ENCODE measurements at places on chromosomes 2 and 18. TPM values are rescaled to one million over a fixed set of nuclear protein-coding genes. Genes with fewer than 3 reads are reported as not detected.

The FLACC1 gene
- polyA plus RNA-seq, result 0.34 TPM

The APCDD1 gene
- polyA plus RNA-seq, result 0.30 TPM

The KATNAL2 gene
- polyA plus RNA-seq, result 4.6 TPM

The STARD6 gene
- polyA plus RNA-seq, result not detected

The EPG5 gene
- 22.6 TPM for polyA plus RNA-seq

The TSPYL6 gene
- polyA plus RNA-seq, result not detected

The CAPN14 gene
- not detected for polyA plus RNA-seq

The CD8B2 gene
- not detected for polyA plus RNA-seq

The MPHOSPH10 gene
- 26.6 TPM for polyA plus RNA-seq

DNA sequence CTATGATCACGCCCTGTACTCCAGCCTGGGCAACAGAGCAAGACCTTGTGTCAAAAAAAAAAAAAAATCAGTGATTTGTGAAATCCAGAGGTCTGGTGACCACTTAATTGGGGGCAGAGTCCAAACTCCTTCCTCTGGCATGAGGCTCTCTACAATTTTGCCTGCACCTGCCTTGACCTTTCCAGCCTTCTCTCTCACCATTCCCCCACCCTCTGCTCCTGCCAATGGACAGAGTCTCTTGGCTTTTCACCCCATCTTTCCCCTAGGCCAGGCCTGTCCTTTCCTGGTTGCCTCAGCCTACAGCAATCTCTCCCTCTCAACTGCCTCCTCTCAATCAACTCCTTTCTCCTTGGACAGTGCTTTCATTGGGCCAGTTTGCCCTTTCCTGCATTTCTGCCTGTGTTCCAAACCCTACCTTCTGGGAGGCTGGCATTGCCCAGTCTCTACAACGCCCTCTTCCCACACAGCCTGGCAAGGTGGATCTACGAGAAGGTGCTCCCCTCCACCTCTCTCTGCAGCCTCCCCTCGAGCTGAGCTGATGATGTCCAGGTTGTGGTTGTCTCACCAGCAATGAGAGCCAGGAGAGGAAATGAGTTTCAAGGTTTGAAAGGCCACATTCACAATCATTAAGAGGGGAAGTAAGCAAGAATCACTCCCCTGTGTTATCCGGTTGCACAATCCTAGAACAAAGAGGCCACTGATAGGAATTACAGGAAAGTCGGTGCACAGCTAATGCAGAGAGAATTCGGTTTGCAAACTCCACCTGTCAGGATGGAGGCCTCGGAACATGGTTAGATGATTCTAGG is 39.5 kb upstream of the NPAS2 start:
- DNase-seq, result peak; percentile 11

DNA sequence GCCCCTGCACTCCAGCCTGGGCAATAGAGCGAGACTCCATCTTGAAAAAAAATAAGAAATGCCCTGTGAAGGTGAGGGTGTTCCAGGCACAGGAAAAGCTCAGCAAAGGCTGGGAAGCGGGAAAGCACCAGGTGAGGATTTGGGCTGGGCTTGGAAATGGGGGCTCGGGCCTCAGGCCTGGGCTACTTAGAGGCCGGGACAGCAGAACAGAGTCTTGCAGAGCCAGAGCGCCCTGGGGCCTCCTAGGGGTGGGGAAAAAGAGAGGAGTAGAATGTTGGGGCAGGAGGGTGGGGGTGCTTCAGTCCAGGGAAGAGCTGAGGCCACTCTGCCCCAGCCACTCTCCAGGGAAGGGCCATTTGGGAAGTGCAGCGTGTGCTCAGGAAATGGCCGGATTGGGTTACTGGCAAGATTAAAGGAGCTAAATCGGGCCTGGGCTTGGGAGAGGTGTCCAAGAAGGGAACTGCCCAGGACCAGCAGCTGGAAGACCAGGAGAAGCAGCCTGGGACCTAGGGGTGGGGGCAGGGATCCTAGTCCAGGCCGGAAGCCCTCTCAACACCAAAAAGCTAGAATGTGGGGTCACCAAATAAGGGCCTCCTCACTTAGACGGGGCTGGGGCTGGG is 13.8 kb upstream of the DES start:
- no peak for DNase-seq

DNA sequence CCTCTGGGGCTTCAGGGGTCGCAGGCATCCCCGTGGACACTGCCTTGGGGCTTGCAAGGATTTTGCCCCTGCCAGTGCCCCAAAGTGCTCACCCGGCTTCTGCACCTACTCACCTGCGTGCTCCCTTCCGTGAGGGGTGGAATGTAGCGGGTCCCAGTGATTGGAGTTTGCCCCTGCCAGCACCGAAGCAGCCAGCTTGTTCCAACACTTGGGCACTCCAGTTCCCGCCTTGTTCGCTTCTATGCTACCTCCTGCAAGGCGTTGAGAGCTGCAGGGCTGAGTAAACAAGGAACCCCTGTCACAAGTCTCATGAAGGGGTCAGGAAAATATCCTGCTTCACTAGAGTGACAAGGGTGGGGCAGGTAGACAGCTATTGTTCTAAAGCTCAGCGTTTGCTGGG is 631.5 kb downstream of the EPHA4 start:
- no peak for DNase-seq

DNA sequence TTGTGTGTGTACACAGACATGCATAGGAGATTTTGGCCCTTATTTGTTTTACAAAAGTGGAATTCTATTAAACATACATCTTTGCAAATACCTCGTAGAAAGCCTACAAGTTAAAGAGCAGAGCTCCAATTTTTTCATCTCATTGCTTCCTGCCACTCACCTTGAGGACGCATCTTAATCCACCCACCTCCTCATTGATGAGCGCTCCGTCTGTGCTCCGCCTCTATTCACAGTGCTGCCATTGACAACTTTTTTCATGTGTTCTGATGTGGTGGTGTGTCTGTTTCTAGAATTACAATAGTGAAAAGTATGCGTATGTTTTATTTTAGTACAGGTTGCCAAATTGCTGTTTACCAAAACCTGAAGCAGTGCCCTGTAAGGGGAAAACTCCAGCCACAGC is 36.3 kb downstream of the NEURL3 start:
- DNase-seq, result no peak

GRCh38 chr2:128378231-128379020 is 59.8 kb upstream of the HS6ST1 start:
- DNase-seq, result no peak

DNA sequence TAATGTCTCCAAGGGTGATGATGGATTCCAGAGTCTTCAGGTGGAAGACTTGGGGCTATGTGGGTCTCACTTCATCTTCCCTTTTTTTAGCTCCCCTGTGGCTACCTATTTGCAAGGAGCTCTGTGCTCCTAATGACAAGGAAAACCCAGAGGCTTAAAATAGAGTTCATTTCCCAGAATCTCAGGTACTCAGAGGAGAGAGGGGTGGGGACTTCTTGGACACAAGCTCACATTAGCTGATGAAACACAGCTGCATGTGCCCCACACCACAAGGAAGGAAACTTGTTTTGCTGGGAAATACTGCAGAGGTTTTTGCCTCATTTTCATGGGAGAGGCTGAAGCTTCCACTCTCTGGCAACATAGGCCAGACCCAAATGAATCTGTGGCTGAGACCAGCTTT is 138.6 kb upstream of the SLC1A4 start:
- no peak for DNase-seq

- no peak for DNase-seq
Measured at GRCh38 chr2:72961853-72962468, 44.6 kb downstream of the EMX1 start.

- no peak for DNase-seq
Measured at GRCh38 chr18:57205641-57206040, 58.8 kb downstream of the BOD1L2 start.

DNA sequence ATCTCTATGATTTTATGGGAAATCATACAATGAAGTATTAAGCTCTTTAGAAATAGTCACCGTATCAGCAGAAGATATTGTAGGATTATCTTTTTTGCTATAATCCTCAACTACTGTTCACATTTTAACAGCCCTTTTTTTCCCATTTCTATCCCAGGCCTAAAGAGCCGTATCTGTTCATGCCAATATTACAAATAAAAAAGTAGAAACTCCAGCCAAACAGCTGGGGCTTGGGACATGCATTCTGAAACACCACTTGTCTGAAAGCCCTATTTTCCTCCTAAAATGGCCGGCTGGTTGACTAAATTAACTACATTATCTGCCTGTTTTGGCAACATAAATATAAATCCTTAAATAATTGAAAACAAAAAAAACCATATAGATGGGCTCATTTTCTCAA is 477.8 kb downstream of the CDH2 start:
- no peak for DNase-seq

GRCh38 chr18:35938562-35938961 is 33.9 kb upstream of the RMP24 start:
- peak; percentile 13 for DNase-seq

DNA sequence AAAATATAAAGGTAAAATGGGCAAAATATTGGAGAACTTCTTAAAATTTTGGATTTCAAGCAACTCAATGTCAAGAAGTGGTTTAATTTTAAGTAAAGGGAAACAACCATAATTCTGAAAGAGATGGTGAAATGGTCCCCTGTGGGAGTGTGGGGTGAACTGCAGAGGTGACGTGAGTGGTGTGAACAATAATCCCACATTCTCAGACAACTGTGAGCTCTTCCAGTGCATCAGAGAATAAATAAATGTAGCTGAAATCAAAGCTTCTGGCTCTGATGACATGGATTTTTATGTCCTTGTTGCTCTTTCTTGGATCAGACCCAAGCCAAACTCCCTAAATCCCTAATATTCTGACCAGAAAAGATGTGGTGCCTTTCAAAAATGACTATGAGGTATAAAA is 672.7 kb downstream of the ZEB2 start:
- no peak for DNase-seq

DNA sequence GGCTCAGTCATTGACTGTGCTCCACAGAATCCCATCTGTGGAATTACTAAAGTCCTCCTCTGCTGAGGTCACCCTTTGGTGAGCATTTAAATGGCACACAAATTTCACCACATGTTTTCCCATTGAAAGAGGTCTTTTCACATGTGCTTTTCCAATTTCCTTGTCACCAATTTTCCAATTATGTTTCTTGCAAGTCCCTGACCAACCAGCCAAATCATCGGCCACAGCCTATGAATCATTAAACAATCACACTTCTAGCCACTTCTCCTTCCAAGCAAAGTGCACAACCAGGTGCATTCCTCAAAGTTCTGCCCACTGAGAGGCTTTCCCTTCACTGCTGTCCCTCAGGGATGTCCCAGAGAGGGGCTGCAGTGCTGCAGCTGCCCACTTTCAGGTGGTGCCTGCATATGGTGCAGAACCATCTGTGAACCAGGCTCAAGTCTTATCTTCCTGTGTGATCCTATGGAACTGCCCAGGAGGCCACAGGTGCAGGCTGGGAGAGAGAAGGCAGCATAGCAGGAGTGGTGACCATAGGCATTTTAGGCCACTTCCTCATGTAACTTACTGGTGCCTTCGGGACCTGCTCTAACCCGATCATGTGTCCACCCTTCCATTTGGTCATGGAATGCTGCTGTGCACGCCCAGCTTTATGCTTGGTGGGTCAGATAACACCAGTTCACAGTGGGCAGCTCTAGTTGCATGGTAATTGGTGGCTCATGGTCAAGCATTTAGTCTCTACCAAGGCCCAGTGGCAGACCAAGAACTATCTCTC is 153.0 kb downstream of the SEPTIN10 start:
- no peak for DNase-seq

DNA sequence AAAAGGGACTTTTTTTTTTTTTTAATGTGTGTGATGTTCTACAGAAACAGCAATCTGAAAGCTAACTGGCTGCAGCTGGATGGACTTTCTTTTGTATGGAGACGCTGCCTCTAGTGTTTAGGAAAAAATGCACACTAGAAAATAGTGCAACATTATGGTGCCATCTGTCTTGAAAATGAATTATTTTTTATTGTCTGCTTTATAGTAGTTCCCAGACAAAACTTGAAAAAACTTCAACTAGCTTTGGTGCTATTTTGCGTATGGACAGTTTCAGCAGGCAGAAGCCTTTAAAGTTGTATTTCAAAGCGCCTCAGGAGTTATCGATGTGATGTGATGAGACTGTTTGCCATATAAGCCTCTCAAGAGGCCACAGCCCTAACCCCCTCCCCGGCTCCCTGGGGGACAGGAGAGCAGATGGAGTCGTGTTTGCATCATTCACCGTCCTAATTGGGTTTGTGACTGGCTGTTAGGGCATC is 86.9 kb downstream of the LTBP1 start:
- peak; percentile 76 for DNase-seq

DNA sequence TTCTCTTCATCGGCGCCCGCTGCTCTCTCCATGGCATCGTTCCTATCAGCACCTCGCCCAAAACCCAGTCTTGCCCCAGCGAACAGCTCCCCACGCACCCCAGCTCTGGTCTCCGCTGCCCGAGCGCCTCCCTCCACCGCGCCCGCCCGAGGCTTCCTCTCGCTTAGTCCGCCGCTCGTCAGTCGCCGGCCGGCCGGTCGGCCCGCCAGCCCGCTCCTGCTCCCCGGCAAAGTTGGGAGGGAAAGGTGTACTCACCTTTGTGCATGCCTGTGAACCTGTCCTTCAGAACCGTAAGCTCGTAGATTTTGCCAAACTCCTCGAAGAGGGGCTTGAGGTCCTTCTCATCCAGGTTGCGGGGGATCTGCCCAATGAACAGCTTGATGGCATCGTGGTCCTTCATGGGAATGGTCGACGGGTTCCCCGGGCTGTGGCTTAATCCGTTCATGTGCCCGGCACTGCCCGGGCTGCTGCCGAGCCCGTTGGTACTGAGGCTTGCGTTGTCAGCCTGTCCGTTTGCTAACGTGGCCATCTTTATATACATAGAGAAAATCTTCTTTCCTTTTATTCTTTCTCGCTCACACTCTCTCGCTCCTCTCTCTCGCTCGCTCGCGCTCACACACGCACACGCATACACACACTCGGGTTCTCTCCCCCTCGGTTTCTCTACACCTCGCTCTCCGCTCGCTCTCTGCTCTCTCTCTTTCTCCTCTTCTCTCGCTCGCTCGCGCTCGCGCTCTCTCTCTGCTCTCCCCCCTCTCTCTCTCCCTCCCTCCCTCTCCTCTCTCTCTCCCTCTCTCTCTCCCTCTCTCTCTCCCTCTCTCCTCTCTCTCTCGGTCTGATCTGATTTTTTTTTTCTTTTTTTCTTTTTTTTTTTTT is at the start of gene CELF4:
CELF4 (minus strand) TSS at position 698 of the 876 bp plus-strand sequence.
- DNase-seq, result peak; percentile 41

DNA sequence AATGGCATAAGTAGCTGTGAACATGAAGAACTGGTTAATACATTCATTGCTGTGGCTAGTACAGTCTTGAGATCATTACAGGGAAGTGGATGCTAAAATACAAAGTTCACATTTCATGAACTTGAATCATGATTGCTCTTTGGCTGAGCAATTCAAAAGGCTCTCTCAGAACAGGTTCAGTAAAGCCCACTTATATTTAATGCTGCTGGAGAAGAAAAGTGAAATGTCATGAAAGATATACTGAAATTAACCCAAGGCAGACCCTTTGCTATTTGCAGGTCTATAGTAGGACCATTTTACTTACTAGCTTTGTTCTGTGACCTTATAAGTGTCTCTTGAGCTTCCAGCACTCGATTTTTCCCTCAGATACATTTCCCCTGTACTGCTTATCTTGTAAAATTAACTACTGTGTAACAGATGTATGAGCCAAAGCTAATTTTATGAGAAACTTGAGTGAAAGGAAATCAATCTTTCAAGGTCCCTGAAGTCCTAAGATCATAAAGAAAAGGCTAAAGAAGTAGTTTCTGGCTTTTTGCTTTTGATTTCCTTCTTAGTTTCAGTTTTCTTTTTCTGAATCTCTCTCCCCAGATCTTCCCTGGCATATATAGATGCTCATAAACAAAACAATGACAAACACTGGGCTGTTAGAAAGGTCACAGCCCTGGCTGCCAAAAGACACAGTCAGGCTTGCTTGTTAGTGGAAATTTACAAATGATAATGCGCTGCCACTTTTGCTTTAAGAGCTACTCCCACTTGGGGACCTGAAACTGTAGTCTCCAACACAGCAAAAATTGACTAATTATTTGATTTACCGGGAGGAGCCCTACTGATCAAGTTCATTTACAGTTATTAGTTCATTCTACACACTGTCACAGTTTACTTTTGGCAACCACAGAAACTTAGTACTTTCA is 132.7 kb upstream of the XPO1 start:
- peak; percentile 77 for DNase-seq

Measured in GM23248 (cell line).